GM19239 (cell line): ENCODE measurements at places on chromosomes 2 and 18.

DNA sequence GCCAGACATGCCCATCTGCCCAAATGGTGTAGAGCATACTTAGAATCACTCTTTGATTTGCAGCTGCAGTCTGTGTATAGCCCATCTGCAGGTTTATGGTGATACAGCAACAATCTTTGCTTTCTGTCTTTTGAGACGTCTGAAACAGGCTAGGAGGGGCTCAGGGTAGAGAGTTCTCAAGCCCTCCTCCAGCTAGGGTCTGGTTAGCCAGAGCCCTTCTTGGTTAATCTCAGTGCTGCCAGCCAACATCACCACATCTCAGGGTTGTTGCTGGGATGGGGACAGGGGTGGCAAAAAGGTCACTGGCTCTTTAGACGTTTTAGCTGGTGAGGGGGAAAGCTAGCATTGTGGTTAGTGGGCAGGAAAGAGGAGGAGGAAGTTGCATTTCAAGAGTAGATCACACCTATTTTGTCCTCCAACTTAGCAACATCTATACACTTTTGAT, 136.6 kb upstream of the ACAA2 start:
- no peak for DNase-seq

- no peak for DNase-seq
Measured at GRCh38 chr2:96330407-96330806, 5.2 kb upstream of the NCAPH start.

DNA sequence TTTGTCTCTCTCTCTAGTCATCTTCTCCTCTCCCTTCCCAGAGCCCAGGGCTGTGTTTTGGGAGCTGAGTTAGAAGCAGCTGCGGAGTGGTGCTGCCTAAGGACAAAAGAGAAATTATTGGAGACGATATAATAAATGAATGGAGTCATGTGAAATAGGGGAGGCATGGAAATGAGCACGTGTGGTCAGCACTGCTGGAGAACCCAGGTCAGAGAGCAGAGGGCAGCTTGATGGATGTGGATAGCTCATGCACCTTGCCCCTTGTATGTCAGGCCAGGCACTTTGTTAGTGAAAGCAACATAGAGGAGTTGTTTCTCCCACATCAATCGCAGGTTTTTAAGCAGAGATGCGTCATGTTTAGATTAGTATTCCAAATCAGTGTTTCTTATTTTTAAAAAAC, 15.7 kb downstream of the TTR start:
- DNase-seq: no peak

- no peak for DNase-seq
Measured at GRCh38 chr2:217047631-217048030, 187.8 kb upstream of the TNP1 start.

DNA sequence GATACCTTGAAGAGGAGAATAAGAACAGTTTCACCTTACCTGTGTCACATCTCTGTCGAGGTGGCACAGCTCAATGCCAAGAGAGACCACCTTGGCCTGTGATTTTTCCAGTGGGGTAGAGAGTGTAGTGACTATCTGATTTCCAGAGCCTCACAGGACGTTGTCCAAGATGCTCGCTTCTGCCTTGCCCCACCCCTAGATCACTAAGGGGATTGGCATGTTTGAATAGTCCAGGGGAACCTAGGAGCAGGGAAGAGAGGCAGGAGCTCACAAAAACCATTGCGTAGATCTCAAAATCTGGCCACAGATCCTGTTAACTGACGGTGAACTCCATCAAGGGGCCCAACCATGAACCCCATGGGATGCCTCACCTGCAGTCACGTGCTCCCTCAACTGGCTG, 24.2 kb downstream of the TMEM178A start:
- DNase-seq: no peak

DNA sequence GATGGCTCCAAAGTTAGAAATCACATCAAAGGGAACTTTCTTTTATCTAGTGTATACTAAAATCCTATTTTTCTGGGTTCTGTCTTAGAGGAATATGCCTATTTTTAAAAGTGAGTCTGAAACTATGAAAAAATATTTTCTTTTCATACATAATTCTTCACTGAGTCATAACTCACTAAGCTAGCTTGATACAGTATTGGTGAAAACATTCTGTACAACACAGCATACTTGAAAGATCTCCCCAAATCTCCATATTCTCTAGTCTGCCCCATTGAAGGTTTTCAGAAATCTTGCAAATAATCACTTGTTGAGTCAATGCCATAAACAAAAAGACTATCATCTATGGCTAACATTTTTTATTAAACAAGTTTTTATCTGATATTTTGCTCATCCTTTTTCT, 44.5 kb downstream of the COL3A1 start:
- DNase-seq: no peak

- DNase-seq: no peak
Measured at GRCh38 chr2:67412424-67412823, 15.3 kb downstream of the ETAA1 start.

GRCh38 chr2:137659616-137660015, 304.7 kb upstream of the HNMT start:
- DNase-seq: no peak

DNA sequence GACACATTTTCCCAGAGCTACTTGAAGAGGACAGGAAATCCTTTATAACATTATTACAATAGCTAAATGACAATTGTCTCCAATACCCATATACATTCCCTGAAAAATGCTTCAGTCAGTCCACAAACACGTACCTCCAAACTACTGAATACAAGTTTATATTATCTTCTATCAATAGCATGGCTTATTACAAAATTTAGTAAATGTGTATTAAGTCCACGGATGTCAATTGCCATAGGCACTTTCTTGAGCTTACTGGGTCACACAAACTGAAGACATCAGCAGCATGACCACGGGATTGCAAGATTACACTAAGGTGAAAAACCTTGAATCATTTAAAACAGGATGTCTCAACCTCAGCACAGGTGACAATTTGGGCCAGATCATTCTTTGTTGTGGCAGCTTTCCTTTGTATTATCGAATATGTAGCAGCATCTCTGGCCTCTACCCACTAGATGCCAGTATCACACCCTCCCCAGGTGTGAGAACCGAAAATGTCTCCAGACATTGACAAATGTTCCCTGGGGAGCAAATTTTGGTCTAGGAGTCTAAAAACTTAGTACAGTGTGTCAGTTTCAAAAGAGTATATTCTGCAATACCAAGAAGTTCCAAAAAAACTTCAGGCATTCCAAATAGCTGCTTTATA, 1.4 kb downstream of the MBD2 start:
- no peak for DNase-seq

DNA sequence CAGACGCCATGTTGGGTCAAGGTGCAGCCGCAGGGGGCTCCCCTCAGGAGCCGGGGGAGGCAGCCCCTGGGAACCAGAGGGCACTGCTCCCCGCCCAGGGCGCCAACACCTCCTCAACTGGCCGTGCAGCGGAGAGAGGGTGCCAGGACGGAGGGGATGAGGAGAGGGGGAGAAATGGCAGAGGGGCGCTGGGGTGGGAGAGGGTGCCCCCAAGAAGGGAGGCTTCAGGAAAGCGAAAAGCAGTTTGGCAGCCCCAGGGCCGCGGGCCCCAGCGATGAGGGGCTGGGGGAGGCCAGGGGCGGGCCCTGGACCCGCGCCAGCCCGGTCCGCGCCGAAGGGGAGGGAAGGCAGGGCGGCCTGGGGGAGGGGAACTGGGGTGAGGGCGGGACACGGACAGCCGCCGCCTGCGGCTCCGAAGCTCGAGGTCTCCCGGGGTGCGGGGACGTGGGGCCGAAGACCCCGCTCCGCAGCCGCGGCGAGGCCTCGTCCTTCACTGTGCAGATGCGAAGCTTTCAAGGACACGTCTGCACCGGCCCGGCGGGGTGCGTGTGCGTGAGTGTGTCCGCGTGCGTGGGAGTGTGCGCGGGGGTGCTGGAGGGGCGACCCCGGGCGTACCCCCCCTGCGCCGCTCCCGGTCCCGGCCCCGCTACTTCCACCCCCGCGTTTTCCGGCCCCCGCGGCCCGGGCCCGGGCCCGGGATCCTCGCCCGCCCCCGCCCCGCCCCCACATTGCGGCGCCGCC, 1.4 kb downstream of the DNMT3A start:
- no peak for DNase-seq

- peak; percentile 4 for DNase-seq
Measured at GRCh38 chr2:240468303-240469238, 33.1 kb downstream of the GPC1 start.

DNA sequence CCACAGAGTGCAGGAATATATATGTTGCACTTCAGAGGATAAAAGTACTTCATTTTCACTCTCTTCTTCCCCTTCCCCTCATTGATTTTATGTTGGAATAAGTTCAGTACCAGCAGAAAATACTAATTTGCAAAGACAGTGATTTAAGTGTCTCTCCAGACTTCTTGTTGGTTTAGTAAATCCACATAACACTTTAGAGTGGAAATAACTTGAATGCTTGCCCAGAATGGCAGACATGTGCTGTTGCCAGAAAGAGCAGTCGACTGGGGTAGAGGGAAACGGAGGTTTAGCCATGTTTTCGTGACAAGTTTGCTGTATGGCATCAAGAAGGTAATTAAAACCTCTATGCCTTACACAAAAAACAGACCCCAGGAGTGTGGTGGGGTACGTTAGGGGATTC, 246.0 kb upstream of the CXCR4 start:
- no peak for DNase-seq

GRCh38 chr2:18122544-18123210, 244.2 kb downstream of the KCNS3 start:
- no peak for DNase-seq

- DNase-seq: no peak
Measured at GRCh38 chr2:215392687-215393270, 43.1 kb downstream of the FN1 start.

- DNase-seq: no peak
Measured at GRCh38 chr2:82790206-82791021, 1668.7 kb downstream of the SUCLG1 start.

DNA sequence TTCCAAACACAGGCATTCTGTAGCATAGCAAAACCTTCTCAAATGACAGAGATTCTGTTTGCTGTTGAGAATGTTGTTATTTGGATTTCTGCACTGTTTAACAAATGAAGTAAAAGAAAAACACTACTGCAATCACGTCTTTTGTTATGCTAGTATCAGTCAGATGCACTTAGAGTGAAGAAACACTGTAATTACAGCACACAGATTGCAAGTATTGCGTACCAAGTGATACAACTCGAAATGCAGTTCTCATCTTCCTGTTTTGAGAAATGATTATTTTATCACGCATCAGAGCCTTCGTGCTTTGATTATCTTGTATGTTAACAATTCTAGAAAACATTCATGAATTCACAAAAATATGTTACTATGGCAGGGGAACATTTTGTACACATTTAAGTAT, 41.8 kb upstream of the KLF11 start:
- DNase-seq: no peak

DNA sequence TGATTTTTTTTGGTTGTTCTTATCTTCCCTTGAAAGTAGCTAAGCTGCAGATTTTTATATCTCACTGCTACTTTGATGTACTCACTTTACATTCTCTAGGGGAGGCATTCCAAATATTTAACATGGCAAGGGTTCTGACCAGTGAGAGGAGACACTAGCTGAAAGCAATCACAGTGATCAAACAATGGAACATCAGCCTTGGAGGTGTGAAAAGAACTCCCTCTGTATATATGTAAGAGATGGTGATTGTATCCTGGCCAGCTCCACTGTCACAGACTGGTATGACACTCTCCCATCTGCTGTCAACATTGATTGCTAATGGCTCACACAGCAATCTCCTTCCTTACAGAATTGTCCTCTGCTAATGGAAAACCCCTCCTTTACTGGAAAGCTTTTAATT, 291.7 kb upstream of the CDH19 start:
- no peak for DNase-seq

DNA sequence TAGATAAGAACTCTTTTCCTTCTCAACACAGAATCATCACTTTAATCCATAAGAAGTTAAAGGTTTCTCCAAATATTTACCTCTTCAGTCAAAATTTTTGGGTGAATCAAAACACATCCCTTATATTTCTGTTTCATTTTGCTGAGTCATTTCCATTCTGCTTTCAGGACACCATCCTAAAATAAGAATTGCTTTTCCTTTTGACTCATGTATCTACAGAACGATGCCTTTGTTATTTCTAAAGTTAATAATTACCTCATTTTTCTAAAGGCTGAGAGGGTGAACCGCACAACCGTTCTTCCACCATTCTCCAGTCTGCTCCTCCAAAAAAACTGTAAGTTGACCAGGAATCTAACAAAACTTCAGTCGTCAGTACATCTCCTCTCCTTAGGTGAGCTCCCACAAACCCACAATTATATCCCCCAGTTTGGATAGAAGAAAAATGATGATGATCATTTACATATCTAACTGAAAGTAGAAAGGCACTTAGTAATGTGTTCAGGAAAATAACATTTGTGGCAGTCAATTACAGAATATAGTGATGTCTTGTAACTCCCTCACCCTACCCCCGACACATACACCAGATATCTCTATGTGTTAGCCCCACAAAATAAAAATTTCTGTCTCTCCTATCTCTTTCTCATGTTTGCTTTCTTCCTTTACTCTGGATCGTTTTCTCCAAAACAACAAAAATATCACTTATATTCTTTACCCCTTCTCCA, 162.5 kb downstream of the RAD51AP2 start:
- DNase-seq: peak; percentile 9

DNA sequence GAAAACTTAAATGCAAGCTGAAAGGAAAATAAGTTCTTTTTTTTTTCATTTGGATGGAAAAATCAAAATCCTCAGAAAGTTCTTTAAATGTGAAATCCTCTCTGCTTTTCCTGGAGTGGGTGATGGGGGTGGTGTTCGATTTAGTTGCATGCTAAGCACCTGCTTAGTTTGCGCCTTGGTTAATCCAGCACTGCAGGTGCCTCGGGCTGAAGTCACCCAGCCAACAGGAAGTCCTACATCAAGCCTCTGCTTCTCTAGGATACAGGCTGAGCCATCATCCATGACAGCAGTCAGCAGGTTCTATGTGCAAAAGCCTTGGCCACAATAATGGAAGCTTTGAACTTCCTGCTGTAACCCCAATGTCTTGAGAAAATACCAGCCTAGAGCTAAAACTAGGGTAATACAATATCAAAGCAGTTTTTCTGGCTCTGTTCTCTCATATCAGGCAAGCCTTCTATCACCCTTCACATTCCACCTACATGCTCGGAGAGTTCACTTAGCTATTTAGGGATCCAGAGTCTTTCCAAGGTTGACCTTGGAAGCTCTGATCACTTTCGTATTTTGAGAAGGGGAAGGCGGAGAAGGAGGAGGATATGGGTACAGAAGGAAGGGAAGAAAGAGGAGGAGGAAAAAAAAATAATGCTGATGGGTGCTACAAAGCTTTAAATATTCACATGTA, 116.1 kb upstream of the LRRTM1 start:
- DNase-seq: no peak

DNA sequence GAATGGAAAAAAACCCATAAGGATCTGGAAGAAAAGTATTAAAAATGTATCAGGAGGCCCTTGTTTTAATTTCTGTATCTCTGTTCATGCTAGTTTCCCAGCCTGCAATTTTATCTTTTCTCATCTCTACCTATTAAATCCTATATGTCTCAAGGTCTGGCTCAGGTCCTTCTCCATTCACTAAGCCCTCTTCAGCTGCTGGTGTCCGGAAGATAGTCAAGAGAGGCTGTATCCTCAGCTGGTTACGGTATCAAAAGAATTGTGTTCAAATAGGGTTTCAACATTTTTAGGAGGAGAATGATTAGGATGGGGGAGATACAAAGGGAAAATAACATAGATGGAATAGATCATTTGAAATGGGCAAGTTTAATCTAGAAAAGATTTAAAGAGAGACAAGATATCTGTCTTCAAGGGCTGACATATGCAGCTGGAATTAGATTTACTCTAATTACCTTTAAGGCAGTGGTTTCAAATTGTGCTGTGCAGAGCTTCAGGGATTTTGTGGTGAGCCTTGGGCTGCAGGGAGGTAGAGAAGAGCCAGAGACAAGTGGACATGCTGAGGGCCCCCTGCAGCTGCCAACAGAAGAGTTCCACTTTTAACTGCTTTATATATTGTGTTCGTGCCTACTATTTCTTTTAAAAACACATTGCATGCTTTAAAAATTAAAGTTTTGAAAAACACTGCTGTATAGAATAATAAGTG, 24.1 kb downstream of the GREB1L start:
- DNase-seq: no peak
